ENCODE measurements at places on chromosomes 1 and 21. TPM values are rescaled to one million over a fixed set of nuclear protein-coding genes. Genes with fewer than 3 reads are reported as not detected.
A peak's percentile ranks its signal among the peaks of the same experiment; 100 is the strongest.

Gene HENMT1
- 2.7 TPM for total RNA-seq

Gene NENF
- total RNA-seq: 113 TPM

Gene MPL
- total RNA-seq: not detected

Gene S100A7A
- total RNA-seq: not detected

Gene SORT1
- total RNA-seq: 110 TPM

Gene OXCT2
- total RNA-seq: 2.6 TPM

Gene KCNJ15
- 0.31 TPM for total RNA-seq

Gene SH2D2A
- total RNA-seq: not detected

Gene OR2T6
- total RNA-seq: not detected

Gene SYT6
- not detected for total RNA-seq

Gene PLA2G5
- 26.8 TPM for total RNA-seq

Gene NPHS2
- not detected for total RNA-seq

Gene CD1E
- not detected for total RNA-seq

DNA sequence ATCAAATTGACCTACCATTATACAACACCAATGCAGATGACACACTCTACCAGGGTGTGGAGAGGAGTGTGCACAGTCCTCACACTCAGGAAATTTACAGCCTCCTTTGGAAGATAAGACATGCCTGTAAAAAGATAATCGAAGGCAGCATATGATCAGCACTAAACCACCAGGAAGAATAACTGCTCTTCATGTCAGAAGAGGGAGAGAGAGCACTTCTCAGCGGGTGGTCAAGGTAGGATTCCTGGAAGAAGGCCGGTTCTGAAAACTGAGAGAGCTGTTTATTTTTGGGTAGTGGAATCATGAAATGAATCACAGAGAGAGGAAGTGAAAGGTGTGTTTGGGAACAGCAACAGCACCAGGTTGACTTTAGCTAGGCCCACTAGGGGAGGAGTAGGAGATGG, 14.0 kb upstream of the ZNF697 start:
- no peak for ATAC-seq

GRCh38 chr21:43981151-43981870, 30.8 kb upstream of the TRAPPC10 start:
- ATAC-seq: no peak

- no peak for ATAC-seq
Observed at GRCh38 chr1:150262388-150263320, 5.1 kb downstream of the CA14 start.

DNA sequence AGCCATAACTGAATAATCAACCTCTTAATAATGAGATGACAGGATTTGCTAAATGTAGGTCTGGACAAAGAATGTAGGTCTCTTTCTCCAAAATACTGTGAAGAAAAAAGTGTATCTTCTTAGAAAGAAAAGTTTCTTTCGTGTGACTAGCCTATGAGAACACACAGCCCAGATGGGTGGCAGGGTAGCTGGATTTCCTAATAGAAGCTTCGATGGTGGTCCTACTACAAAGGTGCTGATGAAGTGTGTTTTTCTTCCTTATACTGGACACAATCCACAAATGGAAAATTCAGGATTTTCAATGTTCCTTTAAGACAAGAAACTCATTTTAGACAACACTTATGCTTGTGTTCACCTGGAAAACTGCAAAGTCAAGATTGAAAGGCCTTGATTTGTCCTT, 90.2 kb upstream of the ZNHIT6 start:
- ATAC-seq: no peak

- ATAC-seq: no peak
Observed at GRCh38 chr1:177010211-177010825, 154.2 kb downstream of the ASTN1 start.

DNA sequence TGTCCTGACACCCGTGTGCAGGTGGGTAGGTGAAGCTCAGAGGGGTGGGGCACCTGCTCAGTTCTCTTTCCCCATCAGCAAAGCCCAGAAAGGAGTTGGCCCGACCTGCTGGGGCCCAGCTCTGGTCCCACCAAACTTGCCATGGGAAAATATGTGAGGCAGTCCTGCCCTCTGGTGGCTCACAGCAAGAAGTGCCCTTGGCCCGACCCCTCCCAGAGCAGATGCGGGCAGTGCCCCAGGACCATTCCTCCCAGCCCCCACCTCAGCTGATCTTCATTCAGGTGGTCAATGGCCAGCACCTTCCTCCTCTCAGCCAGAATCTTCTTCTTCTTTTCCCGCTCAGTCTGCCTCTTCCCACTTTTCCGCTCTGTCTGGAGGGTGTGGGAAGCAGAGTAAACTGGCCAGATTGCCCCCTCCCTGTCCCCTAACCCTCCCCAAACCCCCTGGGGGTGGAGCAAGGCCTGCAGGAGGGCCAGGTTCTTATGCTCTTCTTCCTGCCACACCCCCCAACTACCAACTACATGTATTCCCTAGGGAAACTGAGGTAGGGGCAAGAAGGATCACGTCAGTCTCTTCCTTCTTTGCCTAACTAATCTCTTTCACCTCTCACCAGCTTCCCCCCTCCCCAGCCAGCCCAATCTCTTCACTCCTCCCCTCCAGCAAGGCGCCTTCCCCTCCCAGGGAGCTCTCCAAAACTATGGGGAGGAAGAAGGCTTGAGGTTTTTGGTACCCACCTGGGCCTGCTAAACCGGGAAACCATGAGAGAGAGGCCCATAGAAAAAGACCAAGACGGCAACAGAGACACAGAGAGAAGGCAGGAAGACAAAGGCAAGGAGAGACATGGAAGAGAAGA, 15.6 kb downstream of the TNNT2 start:
- ATAC-seq: no peak

GRCh38 chr1:176543360-176544129, 80.6 kb downstream of the PAPPA2 start:
- ATAC-seq: no peak

DNA sequence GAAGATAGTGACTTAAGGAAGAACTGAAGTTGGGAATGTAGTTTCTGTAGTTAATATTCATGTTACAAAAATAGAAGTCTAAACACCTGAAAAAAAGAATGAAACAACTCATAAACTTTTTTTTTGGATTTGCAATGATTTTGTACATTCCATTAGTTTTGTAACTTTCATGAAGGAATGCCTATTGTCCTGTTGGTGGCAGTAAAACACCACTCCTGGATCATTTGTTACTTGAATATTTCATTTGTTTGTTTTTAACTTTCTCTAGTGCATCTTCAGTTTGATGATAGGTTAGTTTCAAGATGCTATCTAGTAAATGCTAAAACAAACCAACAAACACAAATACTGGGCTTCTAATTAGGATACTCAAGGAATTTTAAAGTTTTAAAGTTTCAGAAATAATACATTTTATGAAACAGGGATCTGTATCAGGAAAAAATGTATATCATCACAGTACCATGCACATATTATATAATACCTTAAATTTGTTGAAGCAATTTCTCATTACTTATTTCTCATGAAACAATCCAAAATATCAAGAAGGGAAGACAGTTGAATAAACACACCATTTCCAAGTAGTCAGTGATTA, 229.7 kb upstream of the CACYBP start:
- ATAC-seq: peak; percentile 34

- ATAC-seq: peak; percentile 60
Observed at GRCh38 chr21:33968080-33968994, 52.7 kb upstream of the ATP5PO start.

DNA sequence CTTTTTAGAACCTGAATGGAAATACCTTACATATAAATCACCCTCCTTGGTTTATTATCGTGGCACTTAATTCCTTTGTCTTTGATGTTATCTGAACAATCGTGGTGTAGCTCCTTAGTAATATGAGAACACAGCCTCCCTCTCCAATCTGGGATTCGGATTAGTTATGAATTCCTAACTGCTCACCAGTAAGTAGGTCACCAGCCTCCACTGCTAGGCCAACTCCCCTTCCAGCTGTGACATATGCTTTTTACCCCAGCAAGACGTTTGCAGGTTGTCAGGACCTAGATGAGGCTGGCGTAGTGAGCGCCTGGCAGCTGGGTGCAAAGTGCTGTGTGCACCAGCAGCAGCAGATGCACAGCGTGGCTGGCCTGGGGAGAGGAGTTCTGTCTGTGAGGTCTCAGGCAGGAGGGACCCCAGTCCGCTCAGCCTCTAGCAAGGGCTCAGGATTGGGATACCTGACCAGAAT, 38.2 kb downstream of the NTPCR start:
- no peak for ATAC-seq

GRCh38 chr1:42904434-42904833, 54.2 kb downstream of the SLC2A1 start:
- no peak for ATAC-seq

GRCh38 chr1:206635080-206635977, at the start of gene DYRK3:
TSS of gene DYRK3 (plus strand) at chr1:206635536. CDS start at chr1:206635704, 168 bp downstream.
- ATAC-seq: peak; percentile 92

DNA sequence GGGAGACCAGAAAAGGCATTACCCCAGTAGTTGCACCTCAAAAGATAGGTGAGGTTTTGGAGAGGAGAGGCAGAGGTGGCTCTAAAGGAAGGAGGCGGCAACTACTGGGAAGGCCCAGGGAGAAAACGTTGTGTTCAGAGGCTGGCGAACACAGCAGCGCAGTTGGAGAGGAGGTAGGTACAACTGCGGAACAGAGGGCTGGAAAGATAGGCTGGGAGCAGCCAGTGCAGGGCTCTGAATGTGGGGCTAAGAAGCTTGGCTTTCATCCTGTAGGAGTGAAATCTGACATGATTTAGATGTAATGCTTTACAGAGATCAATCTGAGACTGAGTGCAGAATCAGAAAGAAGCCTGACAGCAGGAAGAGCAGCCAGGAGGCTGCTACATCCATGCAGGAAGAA, 13.0 kb downstream of the RIMS3 start:
- ATAC-seq: no peak

DNA sequence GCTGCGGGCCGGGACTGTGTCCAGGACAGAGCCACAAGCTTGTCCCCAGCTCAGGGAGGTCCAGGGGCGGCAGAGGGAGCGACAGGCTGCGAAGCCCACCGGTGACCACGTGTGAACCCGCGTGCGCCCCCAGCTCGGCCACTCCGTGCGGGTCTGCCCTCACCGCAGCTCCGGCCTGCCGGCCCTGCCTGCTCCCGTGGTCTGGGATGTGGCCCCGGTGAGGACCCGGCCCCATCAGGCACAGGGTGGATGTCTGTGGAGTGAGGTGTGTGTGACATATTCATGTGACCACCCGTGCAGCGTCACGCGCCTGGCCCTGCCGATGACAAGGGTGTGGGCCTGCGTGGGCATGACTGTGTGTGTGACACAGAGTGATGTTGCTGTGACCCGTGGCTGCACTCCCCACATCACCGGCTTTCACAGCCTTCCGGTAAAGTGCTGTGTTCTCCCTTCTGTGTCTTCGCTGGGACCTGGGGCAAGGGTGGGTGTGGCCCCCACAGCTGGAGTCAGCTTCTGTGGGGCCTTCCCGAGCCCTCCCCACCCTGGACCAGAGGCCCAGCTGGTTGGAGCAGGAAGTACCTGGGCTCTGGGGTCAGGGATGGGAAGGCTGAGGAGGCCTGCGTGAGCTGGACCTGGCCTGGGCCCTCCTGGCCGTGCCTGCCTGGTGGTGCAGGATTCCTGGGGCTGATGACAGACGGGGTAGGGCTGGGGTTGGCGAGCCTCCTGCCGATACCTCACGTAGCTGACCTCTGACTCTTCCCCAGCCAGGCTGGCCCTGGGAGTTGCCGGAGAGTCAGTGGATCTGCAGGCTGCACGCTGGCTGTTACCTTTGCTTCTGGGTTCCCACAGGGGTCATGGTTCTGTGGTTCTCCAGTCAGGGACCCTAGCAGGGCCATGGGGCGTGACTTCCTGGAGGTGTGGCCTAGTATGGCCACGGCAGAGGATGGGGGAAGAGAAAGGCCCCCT, 4.1 kb downstream of the RNF223 start:
- no peak for ATAC-seq

- no peak for ATAC-seq
Observed at GRCh38 chr1:232111611-232112010, 485.0 kb downstream of the DISC1 start.

- ATAC-seq: no peak
Observed at GRCh38 chr1:32782086-32782485, 35.1 kb downstream of the YARS1 start.

GRCh38 chr1:42753070-42753469, 13.0 kb upstream of the CLDN19 start:
- ATAC-seq: no peak

- ATAC-seq: no peak
Observed at GRCh38 chr1:5811419-5811818, 180.8 kb downstream of the NPHP4 start.

DNA sequence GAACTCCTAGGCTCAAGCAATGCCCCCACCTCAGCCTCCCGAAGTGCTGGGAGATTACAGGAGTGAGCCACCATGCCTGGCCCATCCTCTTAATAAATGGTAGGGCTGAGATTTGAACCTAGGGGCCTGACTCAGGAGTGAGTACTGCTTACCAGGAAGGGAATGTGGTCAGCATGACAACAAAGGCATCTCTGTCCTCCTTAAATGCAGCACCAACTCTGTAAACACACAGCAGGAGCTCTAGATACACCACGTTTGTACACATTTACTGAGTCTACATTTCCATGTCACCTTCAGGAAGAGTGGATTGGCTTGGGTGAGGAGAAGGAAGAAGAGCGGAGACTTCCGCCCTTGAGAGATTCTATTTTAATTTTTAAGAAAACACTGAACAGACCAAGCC, 38.5 kb downstream of the HIVEP3 start:
- ATAC-seq: no peak

GRCh38 chr1:59242370-59242769, 54.5 kb upstream of the FGGY start:
- no peak for ATAC-seq

DNA sequence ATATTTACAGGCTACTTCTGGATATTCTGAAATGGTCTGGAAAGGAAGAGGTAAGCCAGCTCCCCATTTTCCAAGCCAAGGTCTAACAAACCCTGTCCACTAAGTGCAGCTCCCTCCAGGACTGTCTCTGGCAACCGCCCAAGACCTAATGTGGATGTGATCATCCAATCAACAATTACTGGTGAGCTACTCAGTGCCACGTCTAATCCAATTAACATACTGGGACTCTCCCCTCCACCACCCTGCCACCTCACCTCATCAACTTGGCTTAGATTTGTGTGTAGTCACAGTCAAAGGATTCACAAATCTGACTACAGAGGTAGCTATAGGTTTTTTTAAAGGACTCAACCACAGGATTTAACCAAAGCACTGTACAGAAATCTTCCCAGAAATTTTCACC, 25.4 kb upstream of the S100A7 start:
- ATAC-seq: no peak

GRCh38 chr1:30032302-30032701, 691.1 kb downstream of the MATN1 start:
- no peak for ATAC-seq

- ATAC-seq: no peak
Observed at GRCh38 chr1:44670751-44671640, 3.3 kb downstream of the TMEM53 start.

- ATAC-seq: no peak
Observed at GRCh38 chr1:109255097-109255651, 5.8 kb downstream of the CELSR2 start.

GRCh38 chr1:27598295-27598687, 5.7 kb downstream of the AHDC1 start:
- ATAC-seq: no peak

GRCh38 chr1:60832367-60832766, 250.0 kb upstream of the NFIA start:
- no peak for ATAC-seq

All from gastroesophageal sphincter (tissue), 4 donors.